ENCODE measurements at places on chromosomes 11 and 22.

DNA sequence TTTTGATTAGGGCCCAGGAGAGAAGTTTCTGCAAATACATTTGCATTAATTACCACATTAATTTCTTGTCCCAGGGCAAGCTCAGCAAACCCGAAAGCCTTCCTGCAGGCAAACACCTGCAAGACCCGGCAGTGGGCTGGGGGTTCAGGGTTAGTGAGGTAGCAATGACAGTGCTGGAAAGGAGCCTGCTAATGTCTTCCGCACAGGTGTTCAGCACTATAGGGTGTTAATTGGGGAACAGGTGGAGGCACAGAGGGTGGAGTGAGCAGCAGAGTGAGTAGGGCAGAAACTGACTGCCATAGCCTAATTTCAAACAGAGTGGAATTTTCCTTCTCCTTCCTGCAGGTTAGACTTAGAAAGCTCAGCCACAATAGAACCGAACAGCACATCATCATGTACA, 50.9 kb upstream of the UBASH3B start:
- H3K27ac ChIP-seq = no peak overlapping the region
- H3K27me3 ChIP-seq = no peaks in the 10 kb centered on the region
- no peaks in the 10 kb centered on the region for H3K4me1 ChIP-seq
- DNase-seq = no peak
- H3K36me3 ChIP-seq = no peaks in the 10 kb centered on the region

DNA sequence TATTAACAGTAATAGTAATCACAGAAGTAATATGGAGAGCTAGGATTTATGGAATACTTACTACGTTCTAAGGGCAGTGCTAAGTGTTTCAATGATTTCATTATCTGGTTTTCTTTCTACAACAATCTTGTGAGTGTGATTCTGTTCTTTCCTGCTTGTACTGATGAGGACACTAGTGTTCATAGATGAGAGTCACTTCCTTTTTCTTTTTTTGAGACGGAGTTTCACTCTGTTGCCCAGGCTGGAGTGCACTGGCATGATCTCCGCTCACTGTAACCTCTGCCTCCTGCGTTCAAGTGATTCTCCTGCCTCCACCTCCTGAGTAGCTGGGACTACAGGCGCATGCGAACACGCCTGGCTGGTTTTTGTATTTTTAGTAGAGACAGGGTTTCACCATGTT, 81.4 kb downstream of the DBX1 start:
- no peaks in the 10 kb centered on the region for H3K36me3 ChIP-seq
- no peak overlapping the region for H3K27ac ChIP-seq
- no peaks in the 10 kb centered on the region for H3K4me1 ChIP-seq
- no peaks in the 10 kb centered on the region for H3K27me3 ChIP-seq

GRCh38 chr11:72430741-72431570, 3.4 kb downstream of the CLPB start:
- no peak overlapping the region for H3K27ac ChIP-seq
- peaks cover 6% of the 10 kb centered on the region for H3K36me3 ChIP-seq
- no peaks in the 10 kb centered on the region for H3K27me3 ChIP-seq
- H3K4me3 ChIP-seq = no peak overlapping the region
- peaks cover 20% of the 10 kb centered on the region for H3K4me1 ChIP-seq

DNA sequence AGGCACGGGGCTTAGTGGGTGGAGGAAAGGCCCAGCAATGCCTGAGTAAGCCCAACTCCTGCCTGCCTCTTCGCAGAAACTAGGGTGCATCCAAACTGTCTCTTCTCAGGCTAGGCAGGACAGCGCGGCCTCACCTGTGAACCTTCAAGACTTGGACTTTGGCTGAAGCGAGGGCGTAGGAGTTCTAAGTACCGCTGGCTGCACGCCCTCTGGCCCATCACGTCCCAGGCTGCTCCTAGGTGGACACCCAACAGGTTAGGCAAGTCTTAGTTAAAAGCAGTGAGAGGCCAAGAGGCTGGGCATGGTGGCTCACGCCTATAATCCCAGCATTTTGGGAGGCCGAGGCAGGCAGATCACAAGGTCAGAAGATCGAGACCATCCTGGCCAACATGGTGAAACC, 1.8 kb upstream of the DDB2 start:
- H3K4me3 ChIP-seq = no peak overlapping the region
- peaks cover 3% of the 10 kb centered on the region for H3K36me3 ChIP-seq
- DNase-seq = no peak
- H3K27ac ChIP-seq = no peak overlapping the region

GRCh38 chr11:130318031-130318673, 3.4 kb upstream of the ZBTB44 start:
- no peak overlapping the region for H3K27ac ChIP-seq
- H3K4me3 ChIP-seq = no peak overlapping the region
- H3K27me3 ChIP-seq = no peaks in the 10 kb centered on the region
- no peaks in the 10 kb centered on the region for H3K36me3 ChIP-seq
- no peak for DNase-seq

DNA sequence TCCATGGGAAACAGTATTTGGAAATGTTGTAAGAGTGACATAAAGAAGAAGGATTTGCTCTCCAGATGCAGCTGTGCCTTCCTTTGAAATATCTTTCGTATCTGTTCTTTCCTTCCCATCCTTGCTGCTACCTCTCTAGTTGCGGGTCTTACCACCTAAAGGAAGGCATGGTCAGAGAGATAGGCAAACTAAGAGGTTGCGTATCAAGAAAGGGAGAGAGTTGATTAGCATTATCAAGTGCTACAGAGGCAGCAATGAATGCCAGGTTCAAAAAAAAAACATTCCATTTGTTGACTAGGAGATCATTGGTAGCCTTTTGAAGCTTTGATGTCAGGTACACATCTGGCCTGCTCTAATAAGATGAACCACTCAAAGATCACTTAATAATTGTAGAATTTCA, 4.6 kb downstream of the GTPBP1 start:
- H3K36me3 ChIP-seq = peaks cover 39% of the 10 kb centered on the region
- no peak overlapping the region for H3K4me3 ChIP-seq
- no peak for DNase-seq
- H3K27ac ChIP-seq = no peak overlapping the region
- H3K4me1 ChIP-seq = peaks cover 48% of the 10 kb centered on the region

GRCh38 chr11:15336021-15336420, 221.3 kb downstream of the INSC start:
- H3K27ac ChIP-seq = no peak overlapping the region
- no peaks in the 10 kb centered on the region for H3K27me3 ChIP-seq
- no peak overlapping the region for H3K4me3 ChIP-seq
- H3K4me1 ChIP-seq = no peaks in the 10 kb centered on the region
- H3K36me3 ChIP-seq = no peaks in the 10 kb centered on the region
- no peak for DNase-seq

GRCh38 chr11:64866173-64866491, 12.3 kb downstream of the EHD1 start:
- H3K4me3 ChIP-seq = peak overlapping the region; percentile 67
- peak overlapping the region; percentile 91 for H3K27ac ChIP-seq
- H3K4me1 ChIP-seq = peaks cover 100% of the 10 kb centered on the region
- DNase-seq = no peak
- no peaks in the 10 kb centered on the region for H3K27me3 ChIP-seq
- peaks cover 34% of the 10 kb centered on the region for H3K36me3 ChIP-seq

- H3K4me1 ChIP-seq = no peaks in the 10 kb centered on the region
- DNase-seq = no peak
- H3K4me3 ChIP-seq = no peak overlapping the region
- no peaks in the 10 kb centered on the region for H3K27me3 ChIP-seq
- H3K27ac ChIP-seq = no peak overlapping the region
- H3K36me3 ChIP-seq = no peaks in the 10 kb centered on the region
These were observed 28.6 kb upstream of the PANX2 start for GRCh38 chr22:50141891-50142363.

- no peaks in the 10 kb centered on the region for H3K4me1 ChIP-seq
- no peak for DNase-seq
- H3K36me3 ChIP-seq = no peaks in the 10 kb centered on the region
- H3K27ac ChIP-seq = no peak overlapping the region
- H3K27me3 ChIP-seq = no peaks in the 10 kb centered on the region
These were observed 67.8 kb downstream of the FAM168A start for GRCh38 chr11:73530109-73530508.

DNA sequence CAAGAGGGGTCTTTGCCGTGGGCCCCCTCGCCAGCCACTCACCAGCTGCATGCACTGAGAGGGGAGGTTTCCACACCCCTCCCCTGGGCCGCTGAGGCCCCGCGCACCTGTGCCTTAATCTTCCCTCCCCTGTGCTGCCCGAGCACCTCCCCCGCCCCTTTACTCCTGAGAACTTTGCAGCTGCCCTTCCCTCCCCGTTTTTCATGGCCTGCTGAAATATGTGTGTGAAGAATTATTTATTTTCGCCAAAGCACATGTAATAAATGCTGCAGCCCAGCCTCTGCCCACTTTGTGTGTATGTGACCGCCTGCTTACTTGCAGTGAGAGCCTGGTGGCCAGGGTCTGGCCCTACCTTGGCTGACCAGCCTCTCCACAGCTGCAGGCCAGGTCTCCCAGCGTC, 2.8 kb upstream of the CRACR2B start:
- H3K4me1 ChIP-seq = peaks cover 47% of the 10 kb centered on the region
- peaks cover 10% of the 10 kb centered on the region for H3K36me3 ChIP-seq
- no peak for DNase-seq

DNA sequence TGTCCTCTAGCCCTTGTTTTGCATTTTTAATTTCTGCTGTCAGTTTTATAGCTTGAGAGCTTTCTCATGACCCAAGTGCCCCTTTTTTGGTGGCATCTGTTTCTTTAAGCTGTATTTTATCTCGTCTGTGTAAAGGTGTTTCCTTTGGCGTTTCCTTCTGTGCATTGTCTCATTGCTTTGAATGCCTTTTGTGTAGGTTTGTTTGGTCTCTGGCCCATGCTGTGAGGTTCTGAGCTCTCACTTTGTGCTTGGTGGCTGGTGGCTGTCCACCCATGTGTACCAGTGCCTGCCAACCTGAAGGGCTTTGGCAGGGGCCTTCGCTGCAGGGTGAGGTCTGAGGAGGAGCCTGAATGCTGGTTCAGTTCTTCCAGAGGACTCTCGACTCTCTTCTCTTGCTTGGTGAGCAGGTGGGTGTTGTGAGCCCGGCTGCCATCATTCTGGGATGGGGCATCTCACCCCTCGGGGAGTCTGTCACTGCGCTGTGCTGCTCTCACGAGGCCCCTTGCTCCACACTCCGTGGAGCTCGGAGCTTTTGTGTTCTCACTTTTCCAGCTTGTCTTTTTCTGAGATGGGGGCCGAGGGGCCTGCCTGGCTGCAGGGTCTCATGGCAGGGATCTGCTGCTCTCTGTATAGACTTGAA, 14.9 kb downstream of the AP2A2 start:
- H3K4me1 ChIP-seq = peaks cover 5% of the 10 kb centered on the region
- H3K27ac ChIP-seq = no peak overlapping the region
- H3K36me3 ChIP-seq = peaks cover 20% of the 10 kb centered on the region
- H3K27me3 ChIP-seq = no peaks in the 10 kb centered on the region
- no peak for DNase-seq

- DNase-seq = no peak
- H3K27ac ChIP-seq = no peak overlapping the region
- H3K36me3 ChIP-seq = no peaks in the 10 kb centered on the region
- no peaks in the 10 kb centered on the region for H3K4me1 ChIP-seq
- no peak overlapping the region for H3K4me3 ChIP-seq
These were observed 62.2 kb upstream of the KCNQ1OT1 start for GRCh38 chr11:2762031-2762380.

GRCh38 chr22:29026579-29026978, 35.1 kb downstream of the C22orf31 start:
- H3K4me3 ChIP-seq = no peak overlapping the region
- no peak for DNase-seq
- H3K4me1 ChIP-seq = peaks cover 6% of the 10 kb centered on the region
- H3K36me3 ChIP-seq = no peaks in the 10 kb centered on the region
- peaks cover 9% of the 10 kb centered on the region for H3K27me3 ChIP-seq

DNA sequence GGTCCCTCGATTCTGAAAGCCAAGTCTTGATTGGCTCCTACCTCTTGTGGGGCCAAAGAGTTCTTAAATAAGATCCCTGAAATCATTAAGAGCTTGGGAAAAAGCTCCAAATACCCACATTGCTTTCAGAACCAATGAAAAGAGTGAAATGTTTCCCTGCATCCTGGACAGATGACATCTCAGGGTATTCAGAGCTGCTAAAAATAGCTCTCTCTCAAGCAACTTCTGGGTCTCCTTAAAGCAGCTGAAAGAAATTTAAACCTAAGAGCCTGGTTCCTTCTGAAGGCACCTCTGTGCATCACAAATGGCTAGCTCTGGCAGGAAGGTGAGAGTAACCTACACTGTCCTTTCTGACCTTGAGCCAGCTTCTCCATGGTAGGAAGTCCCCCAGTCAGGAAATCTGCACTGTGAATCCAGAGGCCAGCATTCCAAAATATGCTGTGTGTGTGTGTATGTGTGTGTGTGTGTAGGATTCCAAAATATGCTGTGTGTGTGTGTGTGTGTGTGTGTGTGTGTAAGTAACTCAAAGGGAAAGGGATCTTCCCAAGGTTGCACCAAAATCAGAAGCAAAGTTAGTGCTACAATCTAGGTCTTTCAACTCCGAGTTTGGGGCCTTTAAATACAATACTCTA, 50.1 kb downstream of the RELT start:
- H3K27ac ChIP-seq = no peak overlapping the region
- H3K4me3 ChIP-seq = no peak overlapping the region
- H3K27me3 ChIP-seq = no peaks in the 10 kb centered on the region
- DNase-seq = no peak

GRCh38 chr11:112542479-112542878, 281.8 kb upstream of the PLET1 start:
- no peak for DNase-seq
- no peak overlapping the region for H3K4me3 ChIP-seq
- no peaks in the 10 kb centered on the region for H3K4me1 ChIP-seq
- no peaks in the 10 kb centered on the region for H3K27me3 ChIP-seq
- H3K36me3 ChIP-seq = no peaks in the 10 kb centered on the region

DNA sequence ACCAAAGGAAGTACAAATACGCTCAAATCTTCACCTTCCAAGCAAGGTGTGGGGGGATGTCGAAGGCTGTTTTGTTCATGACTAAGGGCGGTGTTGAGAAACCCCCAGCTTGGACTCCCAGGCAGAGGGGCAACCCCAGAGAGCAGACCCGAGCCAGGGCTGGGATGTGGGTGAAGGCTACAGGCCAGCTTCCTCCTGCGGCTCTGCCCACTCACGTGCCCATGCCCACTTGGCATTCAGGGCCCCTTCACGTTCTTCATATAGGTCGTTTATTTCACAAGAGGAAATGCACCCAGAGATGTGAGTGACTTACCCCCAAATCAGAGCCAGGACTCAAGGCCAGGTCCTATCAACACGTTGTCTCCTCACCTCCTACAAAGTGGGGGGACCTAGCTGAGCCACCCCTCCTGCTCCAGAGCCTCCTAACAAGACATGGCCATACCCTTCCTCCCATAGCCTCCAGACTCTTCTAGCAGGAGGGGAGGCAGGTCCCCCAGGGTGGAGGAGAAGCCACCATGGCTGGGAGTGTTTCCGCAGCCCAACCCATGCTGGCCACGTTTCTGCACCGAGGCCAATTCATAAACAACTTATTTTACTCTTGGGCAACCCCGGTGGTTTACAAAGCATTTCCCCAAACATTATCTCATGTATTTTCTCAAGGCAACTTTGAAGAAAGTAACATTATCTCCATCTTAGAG, 22.0 kb downstream of the TMEM184B start:
- H3K4me1 ChIP-seq = no peaks in the 10 kb centered on the region
- H3K27ac ChIP-seq = no peak overlapping the region
- H3K27me3 ChIP-seq = no peaks in the 10 kb centered on the region
- H3K36me3 ChIP-seq = peaks cover 15% of the 10 kb centered on the region
- H3K4me3 ChIP-seq = no peak overlapping the region
- no peak for DNase-seq

GRCh38 chr11:118318581-118319336, 14.2 kb downstream of the CD3E start:
- H3K27ac ChIP-seq = peak overlapping the region; percentile 55
- H3K36me3 ChIP-seq = peaks cover 11% of the 10 kb centered on the region
- no peak for DNase-seq
- H3K4me1 ChIP-seq = peaks cover 79% of the 10 kb centered on the region

GRCh38 chr11:76380159-76380976, 564 bp downstream of the THAP12 start:
- peaks cover 2% of the 10 kb centered on the region for H3K36me3 ChIP-seq
- DNase-seq = no peak
- peak overlapping the region; percentile 64 for H3K27ac ChIP-seq
- H3K4me3 ChIP-seq = peak overlapping the region; percentile 91
- peaks cover 48% of the 10 kb centered on the region for H3K4me1 ChIP-seq
- H3K27me3 ChIP-seq = no peaks in the 10 kb centered on the region
